Stomach (tissue), 19 donors: ENCODE measurements at places on chromosomes 4 and X. TPM values are rescaled to one million over a fixed set of nuclear protein-coding genes. Genes with fewer than 3 reads are reported as not detected.

- peaks cover 34% of the 10 kb centered on the region for H3K4me1 ChIP-seq
- H3K4me3 ChIP-seq: peak overlapping the region; percentile 40
- no peak overlapping the region for H3K27ac ChIP-seq
These were observed 1.8 kb downstream of the IQSEC2 start for GRCh38 chrX:53279296-53280237.

DNA sequence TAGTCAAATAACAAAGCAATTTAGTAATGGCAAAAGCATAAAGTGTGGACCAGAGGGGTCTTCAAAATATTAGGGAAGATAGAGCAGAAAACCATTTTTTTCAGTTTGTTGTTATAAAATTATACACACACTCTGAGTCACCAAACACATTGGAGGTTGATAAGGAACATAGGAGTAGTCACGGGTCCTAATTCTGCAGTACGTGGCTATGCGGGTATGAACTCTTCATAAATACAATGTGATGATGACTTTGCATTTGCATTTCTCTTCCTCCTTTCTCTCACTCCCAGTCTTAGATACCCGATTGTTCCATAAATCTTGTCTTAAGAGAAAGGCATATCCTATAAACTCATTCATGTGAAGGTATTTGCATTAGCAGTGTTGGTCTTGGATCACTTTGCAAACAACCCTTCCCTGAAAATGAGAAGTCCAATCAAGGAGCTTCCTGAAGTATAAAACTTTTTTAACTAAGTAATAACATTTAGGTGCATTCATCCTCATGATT, 223.6 kb downstream of the PALLD start:
- no peaks in the 10 kb centered on the region for H3K36me3 ChIP-seq
- no peaks in the 10 kb centered on the region for H3K27me3 ChIP-seq
- no peak for DNase-seq
- no peak overlapping the region for H3K27ac ChIP-seq
- peaks cover 10% of the 10 kb centered on the region for H3K4me1 ChIP-seq

CCKAR gene
- 21.1 TPM for total RNA-seq

SH3RF1 gene
- 16.3 TPM for total RNA-seq
